Kasumi-1 (cell line): ENCODE measurements at places on chromosomes 16 and 17.

- no peak for DNase-seq
These were observed 123.4 kb upstream of the NOL11 start for GRCh38 chr17:67594115-67594880.

DNA sequence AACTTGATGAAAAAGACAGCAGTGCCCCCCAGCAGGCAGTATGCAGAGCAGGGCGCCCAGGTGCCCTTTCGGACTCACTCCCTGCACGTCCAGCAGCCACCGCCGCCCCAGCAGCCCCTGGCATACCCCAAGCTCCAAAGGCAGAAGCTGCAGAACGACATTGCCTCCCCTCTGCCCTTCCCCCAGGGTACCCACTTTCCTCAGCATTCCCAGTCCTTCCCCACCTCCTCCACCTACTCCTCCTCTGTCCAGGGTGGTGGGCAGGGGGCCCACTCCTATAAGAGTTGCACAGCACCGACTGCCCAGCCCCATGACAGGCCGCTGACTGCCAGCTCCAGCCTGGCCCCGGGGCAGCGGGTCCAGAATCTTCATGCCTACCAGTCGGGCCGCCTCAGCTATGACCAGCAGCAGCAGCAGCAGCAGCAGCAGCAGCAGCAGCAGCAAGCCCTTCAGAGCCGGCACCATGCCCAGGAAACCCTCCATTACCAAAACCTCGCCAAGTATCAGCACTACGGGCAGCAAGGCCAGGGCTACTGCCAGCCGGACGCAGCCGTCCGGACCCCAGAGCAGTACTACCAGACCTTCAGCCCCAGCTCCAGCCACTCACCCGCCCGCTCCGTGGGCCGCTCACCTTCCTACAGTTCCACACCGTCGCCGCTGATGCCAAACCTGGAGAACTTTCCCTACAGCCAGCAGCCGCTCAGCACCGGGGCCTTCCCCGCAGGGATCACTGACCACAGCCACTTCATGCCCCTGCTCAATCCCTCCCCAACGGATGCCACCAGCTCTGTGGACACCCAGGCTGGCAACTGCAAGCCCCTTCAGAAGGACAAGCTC, 43.2 kb downstream of the SREBF1 start:
- DNase-seq = no peak

DNA sequence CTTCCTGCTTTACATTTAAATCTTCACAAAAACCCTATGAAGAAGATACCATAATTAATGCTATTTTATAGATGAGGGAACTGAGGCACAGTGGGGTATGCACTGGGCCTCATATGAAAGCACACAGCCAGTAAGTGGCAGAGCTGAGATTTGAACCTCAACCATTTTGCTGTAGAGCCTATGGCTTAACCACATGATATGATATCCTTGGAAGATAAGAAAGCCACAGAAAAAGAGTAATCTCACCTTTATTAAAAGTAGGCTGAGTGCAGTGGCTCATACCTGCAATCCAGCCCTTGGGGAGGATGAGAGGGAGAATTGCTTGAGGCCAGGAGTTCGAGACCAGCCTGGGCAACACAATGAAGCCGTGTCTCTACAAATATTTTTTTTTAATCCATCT, 15.0 kb upstream of the TOB1 start:
- DNase-seq = no peak

DNA sequence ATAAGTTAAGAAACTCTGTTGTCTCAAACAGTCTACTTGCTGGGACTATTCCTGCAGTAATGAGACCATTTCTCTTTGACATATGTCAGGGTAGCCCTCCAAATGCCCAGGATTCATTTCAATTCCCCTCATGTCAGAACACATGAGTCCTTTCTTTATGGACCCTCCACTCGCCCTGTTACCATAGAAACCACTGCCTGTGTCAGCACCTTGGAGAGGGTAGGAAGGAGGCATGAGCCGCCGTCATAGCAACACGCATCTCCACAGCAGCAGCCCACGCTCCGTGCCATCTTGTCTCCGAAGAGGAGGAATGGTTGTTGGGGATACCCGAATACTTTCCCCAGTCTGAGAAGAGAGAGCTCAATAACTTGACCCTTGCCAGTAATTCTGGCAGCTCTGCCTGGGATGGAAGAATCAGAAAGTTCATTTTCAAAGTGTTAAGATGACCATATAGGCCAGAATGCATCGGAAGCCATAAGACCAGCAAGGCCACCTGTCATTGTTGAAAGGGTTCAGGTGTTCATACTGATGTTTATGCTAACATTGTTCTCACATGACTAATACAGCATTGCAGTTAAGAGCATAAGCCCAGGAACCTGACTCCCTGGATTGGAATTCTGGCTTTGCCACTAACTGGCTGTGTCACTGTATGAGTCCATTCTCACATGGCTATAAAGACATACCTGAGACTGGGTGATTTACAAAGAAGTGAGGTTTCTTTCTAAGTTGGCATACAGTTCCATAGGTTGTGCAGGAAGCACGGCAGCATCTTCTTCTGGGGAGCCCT, 141.3 kb downstream of the ABCC12 start:
- DNase-seq = no peak

DNA sequence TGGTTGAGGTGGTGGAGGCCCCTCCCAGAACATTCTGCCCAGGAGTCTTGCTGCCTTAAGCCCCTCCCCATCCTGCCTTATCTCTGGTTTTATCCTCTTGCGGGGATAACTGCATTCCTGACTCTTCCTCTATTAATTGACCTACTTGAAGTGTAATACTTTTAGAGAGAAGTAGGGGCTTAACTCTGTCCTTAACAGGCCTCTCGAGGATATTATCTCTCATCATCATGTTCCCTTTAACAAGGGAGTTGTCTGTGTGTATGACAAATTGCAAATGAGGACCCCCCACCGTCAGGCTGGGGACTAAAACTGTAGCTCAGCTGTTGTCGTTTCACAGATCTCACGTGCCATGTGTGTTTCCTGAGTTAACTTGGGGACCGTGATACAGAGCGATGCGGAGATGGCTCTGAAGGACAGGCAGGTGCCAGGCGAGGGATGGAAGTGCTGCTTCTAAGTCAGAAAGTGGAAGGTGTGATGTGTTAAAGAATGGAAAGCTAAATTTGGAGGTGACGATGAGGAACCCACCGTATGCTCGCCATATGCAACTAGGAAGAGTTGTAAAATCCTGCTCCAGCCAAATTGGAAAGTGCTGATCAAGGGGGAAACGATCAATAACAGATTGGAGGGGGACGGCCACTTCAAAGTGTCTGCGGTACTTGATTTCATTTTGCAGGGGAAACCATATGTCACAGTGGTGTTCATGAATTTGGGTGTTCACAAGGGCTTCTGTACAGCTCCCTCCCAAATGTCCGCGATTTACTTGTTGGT, 106.3 kb downstream of the RPTOR start:
- DNase-seq = no peak

DNA sequence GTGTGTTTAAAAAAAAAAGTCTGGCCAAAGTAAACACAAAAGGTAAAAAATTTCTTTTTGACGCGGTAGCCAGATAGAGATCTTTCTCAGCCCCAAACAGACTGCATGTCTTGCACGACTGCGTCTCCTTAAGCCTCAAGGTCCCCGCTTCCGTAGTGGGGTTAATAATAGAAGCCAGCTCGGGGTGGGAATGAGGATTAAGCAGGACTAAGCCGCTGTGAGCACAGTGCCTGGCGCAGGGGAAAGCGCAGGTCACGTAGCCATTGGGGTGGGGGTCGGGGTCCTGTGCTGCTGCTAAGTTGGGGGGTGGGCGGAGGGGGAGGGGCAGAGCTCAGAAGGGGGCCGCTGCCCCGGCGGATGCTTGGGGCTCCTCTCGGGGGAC, 521 bp downstream of the GGA2 start:
- DNase-seq = peak; percentile 17

GRCh38 chr16:85709766-85710585, 21.2 kb upstream of the GINS2 start:
- no peak for DNase-seq

DNA sequence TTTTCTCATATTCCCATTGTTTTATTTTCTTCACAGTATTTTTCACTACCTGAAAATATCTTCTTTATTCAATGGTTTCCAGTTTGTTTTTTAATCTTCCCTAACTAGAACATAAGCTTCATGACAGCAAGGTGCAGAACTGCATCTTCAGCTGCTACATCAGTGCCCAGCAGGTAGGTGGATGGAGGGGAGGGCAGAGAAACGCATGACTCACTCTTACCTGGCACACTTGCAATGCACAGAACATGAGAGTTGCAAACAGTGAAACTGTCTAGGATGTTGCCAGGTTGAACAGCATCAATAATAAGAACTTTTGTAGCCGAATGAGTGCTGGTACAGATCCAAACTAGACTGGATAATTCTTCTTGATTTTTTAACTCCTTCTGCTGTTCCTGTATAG, 127.1 kb downstream of the SPAG9 start:
- no peak for DNase-seq

- no peak for DNase-seq
These were observed 6.3 kb upstream of the ABAT start for GRCh38 chr16:8668113-8668512.

GRCh38 chr17:81315129-81315884, 20.2 kb upstream of the SLC38A10 start:
- DNase-seq = no peak

DNA sequence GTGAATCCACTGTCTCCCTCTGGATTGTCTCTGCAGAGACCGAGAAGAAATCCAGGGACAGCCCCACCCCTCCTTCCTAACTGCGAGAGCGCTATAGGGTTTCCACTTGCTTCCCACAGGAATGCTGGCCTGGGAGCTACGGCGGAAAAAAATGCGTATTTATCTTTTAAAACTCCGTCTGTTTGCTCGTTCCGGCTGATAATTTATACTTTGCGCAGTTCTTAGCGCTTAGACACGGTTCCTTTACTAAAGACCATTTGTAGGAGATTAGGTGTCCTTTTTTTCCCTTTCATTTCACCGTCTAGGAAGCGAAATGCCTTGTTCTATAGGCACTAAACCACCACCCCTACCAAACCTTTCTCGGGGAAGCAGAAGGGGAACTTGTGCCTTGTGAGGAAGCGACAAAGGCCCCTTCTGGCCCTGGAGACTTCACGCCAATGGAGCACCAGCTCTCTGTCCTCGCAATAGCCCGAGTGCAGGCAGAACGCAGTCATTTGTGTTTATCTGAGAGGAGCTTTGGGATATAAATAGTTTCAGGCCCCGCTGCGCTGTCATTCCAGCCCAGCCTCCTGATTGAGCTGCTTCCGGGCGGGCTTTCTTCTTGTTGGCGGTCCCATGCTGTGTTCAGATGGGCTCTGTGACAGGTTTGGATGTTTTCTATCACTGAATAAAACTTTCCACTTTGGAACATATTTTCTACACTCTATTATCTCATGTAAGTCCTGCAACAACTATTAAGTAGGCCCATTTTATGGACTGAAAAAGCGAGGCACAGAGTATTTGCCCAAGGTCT, 791 bp upstream of the SUPT4H1 start:
- no peak for DNase-seq

- DNase-seq = peak; percentile 82
These were observed at the start of gene LDHD for GRCh38 chr16:75116081-75116910. LDHD (minus strand) TSS chr16:75116780; CDS start chr16:75116720, 60 bp downstream.

- peak; percentile 26 for DNase-seq
These were observed 54.3 kb downstream of the MYH13 start for GRCh38 chr17:10318535-10318934.

- peak; percentile 95 for DNase-seq
These were observed 51.5 kb upstream of the MGAT5B start for GRCh38 chr17:76816590-76817135.

DNA sequence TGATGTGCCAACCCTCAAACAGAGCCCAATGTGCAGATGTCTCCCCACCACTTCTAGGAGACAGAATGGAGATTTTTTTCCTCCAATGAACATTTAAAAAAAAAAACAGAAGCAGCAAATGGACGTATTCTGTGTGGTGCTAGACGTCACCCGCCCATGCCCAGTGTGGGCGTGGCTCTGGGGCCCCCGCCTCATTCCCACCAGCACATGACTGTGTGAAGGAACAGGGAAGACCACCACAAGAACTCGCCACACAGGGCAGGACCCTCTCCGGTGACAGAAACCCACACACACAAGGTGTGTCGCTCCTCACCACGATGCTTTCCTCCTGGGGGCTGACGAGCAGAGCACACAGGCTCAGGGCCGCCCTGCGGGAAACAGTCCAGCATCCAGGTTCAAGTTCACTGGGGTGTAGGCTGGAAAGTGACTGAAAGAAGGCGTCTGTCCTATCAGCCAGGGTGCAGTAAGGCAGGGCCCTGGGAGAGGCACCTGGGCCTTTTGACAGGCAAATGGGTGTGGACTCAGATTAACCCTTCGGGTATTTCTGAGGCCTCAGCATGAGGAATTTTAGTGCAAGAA, 53.5 kb downstream of the KLHDC4 start:
- DNase-seq = no peak

DNA sequence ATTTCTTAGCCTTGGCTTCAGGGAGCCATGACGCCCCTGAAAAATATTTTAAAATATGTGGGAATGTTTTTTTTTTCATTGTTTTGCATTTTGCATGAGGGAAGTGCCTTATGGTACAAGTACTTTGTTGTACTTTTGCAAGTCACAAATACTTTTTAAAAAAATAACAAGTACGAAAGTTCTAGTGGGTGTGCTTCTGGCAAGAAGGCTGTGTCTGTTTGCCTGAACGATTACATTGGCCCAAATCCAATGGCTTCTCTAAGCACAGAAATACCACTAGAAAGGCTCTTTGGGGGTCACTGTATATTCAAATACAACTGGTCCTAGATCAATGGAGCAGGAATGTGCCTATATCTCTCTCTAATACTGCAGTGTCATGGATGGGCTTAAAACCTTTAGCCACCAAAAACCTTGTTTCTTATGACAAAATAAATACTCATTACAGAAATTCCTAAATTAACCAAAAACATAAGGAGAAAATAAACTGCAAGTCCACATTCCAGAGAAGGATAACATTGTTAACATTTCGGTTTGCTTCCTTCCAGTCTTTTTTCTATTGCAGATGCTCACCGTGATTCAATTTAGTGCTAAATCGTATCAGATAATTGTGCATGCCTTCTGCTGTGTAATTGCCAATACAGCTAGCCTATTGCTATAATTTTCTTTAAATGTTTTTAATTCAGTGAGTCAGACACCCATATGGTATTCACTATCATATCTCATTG, 97.4 kb downstream of the VAT1L start:
- no peak for DNase-seq

GRCh38 chr17:2594722-2595599, 1.5 kb downstream of the PAFAH1B1 start:
- no peak for DNase-seq

- DNase-seq = no peak
These were observed 99.9 kb downstream of the C17orf67 start for GRCh38 chr17:56733833-56734232.

DNA sequence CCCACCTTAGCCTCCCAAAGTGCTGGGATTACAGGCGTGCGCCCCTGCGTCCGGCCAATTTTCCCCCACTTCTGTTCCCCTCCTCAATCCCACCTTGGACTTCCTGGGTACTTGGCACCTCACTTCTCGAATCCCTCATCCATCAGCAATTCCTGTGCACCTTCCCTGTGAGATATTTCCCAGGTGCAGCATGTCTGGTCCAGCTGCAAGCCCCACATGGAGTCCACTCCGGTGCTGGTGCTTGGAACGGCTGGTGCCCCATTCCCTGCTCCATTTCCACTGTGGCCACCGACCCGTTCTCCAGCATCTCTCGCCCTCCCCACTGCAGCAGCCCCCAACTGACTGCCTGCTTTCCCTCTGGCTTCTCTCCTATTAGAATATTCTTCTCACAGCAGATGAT, 35.3 kb downstream of the NOL11 start:
- DNase-seq = no peak
